ENCODE measurements at places on chromosomes 5 and 9.

DNA sequence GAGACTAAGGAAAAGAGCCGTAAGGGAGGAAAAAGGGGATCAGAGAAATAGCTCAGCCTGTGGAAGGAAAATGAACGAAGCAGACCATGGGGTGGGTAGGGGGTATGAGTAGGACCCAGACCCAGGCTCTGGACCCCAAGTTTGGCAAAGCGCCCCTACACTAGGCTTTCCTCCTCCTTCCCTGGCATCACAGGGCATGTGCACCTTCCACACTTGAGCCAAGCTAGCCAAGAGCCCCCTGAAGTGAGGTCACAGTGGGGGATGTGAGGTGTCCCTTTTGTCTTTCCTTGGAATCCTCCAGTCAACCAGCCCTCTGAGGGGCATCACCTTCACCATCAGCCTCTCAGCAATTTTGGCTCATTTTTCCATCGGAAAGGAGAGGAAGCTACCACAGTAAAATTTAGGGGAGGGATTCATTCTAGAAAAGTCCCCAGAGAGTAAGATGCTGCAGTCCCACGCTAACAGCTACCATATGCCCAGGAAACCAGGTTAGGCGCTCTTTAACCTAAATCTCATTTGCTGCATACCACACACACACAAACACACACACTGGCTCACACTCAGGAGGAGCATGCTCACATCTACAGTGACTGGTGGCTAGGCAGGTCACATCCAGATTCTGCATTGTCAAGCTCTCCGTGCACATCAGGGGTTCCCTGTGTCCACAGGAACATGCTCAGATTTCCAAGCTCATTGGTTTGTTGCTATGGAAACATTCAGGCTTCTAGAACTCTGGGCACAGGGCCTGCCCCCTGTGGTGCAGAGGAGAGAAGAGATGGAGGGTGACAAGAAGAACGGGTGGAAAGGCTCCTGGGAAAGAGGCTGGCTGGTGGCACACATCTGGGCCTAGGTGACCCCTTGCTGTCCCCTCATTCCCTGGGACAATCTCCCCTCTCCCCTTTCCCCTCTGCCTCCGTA is 9.9 kb downstream of the REEP2 start:
- no peak for DNase-seq

DNA sequence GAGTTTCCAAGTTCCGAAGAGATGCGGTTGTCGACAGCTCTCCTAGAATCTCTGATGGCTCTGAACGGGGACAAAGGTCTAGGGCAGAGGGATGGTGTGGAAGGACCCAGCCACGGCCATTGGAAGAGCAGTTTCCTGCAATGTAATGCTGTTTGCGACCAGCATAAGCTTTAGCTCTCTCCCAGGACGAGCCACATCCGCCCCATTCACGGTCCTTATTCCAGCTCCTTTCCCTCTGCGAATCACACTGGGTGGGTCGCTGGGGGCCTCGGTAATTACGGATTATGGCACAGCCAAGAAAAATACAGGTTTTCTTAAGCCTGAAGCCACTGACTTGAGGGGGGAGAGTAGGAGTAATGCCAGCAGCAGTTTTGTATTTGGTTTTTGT is 22.7 kb downstream of the ANXA2R start:
- no peak for DNase-seq

DNA sequence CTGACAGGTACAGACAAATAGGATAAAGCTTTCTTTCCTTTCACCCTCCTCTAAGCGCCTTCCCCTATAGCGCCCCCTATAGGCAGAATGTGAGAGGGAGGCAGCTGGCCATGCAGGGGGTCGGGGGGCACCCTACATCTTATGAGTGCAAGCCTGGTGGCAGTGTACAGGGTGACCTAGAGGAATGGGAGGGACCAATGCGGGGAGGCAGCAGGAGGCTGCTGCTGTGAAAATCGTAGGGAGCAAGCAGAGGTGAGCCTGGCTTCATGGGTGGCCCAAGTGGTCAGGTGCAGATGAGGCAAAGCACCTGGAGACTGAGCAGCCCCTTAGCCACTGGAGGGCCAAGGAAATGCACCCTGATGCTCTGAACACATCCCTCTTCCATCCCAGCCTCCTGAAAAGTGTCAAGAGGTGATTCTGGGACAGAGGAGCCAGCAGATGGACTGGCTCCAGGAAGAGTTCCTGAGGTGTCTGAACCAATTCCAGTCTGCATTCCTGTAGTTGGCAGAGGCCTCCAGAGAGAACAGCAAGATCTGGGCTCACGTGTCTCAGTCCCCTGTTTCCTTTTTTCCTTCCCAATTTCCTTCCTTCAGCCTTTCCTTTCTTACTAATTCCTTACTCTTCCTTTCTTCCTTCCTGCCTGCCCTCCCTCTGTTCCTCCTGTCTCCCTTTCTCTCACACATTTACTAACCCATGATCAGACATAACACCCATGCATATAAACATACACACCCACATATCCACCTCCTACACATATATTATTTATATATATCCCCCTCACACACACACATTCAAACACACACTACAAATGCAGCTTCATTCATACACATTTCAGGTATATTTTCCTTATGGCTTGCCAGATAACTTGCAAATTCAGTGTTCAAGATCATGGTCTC is 32.8 kb upstream of the GALNT10 start:
- no peak for DNase-seq

DNA sequence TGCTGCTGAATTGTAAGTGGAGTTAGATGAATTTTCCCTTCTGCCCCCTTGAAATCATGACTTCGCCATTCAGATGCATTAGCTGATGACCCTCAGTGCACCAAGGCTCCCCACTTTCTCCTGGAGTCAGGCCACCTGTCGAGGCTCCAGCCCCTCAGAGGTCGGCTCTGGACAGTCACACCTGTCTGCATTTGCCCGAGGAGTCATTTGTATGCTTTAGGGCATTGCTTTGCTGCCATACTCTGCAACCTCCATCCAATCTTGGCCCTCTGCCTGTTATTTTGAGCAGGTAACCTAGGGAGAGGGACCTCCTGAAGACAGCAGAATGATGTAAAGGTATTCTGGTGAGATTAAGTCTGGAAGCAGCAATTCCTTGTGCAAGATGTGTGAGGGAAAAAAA is 144.8 kb downstream of the MACROH2A1 start:
- DNase-seq, result no peak

- DNase-seq, result no peak
These were observed 111.8 kb downstream of the ACTL7B start for GRCh38 chr9:108743901-108744371.

DNA sequence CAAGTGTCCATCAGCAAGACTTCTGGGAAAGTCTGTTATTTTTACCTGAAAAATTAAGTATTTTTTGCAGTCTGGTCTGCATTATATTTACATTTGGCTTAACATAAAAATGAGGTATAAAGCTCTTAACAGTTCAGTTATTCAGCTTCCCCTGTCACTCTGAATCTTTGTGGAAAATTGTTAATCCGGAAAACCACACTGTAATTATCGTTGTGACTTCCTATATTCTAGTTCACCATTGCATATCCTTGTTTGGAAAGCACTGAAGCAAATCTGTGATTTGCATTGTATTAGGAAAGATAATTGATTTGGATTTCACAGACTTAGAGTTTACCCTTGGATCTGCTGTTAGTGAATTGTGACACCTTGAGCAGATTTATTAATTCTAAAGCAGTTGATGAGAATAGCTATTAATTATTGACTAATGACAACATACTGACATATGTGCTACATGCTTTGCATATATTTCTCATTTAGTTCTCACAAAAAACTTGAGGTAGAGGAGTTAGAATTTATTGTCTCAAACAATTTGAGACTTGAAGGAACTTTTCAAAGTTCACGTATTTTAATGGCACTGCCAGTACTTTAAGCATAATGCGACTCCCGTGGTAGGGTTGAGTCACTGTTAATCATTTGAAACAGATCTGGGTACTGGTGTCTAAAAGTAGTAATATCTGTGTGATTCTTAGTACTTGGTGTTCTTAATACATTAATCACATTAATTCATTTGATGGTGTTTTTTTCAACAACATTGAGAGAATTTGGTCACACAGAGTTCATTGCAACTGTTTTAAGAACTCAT is 71.8 kb upstream of the LRRC70 start:
- DNase-seq, result no peak

- DNase-seq, result no peak
These were observed 47.7 kb upstream of the TEX48 start for GRCh38 chr9:114729706-114730105.

- no peak for DNase-seq
These were observed 124.9 kb upstream of the SMARCA2 start for GRCh38 chr9:1890201-1890600.

DNA sequence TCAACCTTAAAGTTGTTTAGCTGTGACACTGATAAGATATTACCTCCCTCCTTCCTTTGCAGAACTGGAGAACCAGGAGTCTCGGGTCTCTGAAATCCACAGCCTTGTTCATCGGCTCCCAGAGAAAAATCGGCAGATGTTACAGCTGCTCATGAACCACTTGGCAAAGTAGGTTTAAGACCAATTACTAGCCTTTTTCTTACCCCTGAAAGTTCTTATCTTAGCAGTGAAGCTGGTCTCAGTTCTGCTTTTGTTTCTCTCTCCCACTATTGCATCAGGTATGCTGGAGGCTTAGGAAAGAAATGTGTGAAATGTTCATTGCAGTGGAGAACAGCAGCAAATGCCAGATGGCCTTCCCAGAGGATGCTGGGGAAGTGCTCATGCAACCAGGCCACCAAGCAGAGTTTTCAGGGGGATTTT is 287.4 kb downstream of the ARHGAP26 start:
- no peak for DNase-seq

DNA sequence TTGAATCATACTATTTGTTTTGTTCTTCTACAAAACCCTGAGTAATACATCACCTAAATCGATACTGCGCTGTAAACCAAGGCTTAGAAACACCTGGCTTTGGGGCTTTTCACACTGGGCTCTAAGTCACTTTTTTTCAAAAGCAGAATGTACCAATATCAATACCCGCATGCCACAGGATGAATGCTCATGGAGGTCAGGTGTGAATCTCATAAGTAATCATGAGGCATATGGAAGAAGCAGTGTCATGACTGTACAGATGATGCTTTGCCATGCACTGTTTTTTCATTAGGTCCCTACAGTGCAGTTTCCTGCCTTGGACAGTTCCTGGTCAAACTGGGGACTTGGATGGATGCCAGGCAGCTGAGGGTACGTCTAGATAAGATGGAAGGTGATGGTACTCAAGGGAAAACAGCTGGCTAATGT is 49.0 kb upstream of the ATG10 start:
- no peak for DNase-seq

GRCh38 chr5:153489611-153490010 is 859 bp upstream of the GRIA1 start:
- DNase-seq, result no peak

DNA sequence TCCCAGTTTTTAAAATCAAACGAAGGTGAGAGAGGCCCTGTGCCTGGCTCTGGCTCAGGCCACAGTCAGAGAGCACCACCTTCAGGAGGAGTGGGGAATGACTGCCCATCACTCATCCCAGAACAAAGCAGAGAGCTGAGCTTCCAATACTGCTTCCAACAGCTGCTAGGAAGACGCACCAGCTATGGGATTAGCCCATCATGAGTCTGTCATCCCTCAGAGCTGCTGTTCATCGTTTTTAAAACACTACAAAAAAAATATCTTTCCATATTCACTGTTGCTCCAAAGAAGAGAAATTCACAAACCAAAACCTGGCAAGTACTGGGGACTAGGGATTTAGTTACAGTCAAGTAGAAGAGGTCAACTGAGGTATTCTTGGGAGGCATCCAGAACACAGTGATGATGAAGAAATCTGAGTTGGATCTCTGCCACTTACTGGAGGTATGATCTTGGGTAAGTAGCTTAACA is 102.4 kb downstream of the CDK5RAP2 start:
- no peak for DNase-seq

DNA sequence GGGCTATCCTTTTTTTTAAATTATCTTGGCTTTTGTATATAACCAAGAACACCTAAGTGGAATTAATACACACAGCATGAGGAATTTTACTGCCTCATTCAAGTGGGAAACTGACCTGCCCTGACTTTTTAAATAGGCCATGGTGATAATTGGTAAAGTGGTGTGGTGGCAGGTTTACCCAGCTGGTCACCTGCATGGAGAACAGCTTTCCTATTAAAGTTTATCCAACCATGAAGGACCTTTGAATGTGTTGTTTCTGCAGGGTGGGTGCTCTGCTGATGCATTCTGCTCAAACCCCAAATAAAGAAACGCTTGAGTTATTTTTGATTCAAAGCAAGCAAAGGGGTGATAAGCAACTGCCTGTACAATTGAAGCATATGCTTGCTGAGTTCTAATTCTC is 261.0 kb upstream of the GRIN3A start:
- DNase-seq, result no peak

DNA sequence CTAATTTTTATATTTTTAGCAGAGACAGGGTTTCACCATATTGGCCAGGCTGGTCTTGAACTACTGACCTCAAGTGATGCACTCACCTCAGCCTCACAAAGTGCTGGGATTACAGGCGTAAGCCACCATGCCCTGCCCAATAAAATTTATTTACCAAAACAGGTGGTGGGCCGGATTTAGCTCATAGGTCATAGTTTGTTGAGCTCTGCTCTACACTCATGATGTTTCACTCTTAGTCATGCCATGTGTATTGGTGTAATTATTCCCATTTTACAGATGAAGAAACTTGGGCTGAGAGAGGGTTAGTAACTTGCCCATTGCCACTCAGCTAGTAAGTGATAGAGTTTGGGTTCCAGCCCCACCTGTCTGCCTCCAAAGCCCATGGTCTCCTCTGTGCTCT is 93.1 kb upstream of the WWC1 start:
- DNase-seq, result no peak

- DNase-seq, result no peak
These were observed 129.7 kb downstream of the YIPF5 start for GRCh38 chr5:144040615-144041305.

GRCh38 chr9:70569070-70569772 is 154.8 kb upstream of the KLF9 start:
- no peak for DNase-seq

DNA sequence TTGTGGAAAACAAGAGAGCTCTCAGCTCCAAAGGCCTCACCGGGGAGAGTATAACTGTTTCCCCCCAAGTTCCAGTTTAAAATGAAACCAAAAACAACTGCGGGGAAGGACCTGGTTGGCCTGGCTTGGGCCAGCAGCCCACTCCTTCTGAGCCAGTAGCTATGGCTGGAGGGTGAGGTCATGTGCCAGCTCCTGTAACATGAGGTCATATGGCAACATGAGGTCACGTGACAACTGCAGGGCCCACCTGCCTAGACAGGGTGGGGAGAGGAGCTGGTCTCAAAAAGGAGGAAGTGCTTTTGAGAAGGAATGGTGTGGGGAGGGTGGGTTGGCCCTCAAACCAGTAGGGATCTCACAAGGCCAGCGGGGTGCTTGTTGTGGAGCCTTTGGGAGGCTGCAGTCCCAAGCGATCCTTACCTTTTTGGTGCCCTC is 29.3 kb upstream of the CRB2 start:
- DNase-seq, result no peak

DNA sequence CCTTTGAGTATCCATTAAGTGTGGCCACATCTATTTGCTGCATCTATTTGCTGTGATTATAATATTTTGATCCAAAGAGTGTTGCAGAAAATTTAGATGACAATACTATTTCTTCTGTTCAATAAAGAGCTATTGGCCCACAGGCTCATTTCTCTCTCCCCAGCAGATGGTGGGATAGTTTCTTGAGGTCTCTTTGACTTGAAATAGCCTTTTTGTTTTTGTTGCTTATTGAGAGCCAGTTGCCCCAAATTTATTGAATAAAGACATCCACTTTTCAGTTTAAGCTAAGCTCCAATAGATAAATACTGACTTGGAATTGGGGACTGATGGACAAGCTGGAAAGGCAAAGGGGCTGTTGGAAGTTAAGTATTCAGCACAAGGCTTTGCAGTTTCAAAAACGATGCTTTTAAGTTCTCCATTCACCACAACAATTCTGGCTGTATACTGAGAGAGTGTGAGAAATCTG is 290.1 kb upstream of the MPDZ start:
- DNase-seq, result no peak

- no peak for DNase-seq
These were observed 20.0 kb upstream of the GDNF start for GRCh38 chr5:37859805-37860204.

All from activated CD8-positive, alpha-beta memory T cell treated with anti-CD3 and anti-CD28 coated beads for 4 hours (primary cell).